Stimulated activated CD4-positive, alpha-beta T cell treated with anti-CD3 and anti-CD28 coated beads, Interleukin-1b, Interleukin-23, amount 100 ng/mL, for 24 hours (primary cell): ENCODE measurements at places on chromosomes 7 and 10.

GRCh38 chr7:98252425-98253054 lies 508 bp upstream of the TECPR1 start:
- DNase-seq = no peak

DNA sequence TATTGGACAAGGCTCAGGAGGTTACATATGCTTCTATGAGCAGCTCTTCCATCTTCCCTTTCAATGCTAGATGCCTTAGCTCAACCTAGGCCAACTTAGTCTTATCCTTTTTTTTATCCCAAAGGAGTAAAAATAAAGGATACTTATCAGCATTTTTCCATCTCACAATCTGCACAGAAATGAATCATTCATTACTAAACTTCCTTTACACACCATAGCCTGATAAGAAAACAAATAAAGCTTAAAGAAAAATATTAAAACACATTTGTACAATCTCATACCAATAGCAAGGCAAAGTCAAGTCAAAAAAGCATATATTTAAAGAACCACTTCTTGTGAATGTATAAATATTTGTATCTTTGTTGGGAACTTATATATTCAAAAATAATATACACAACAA lies 407.4 kb downstream of the GRM8 start:
- DNase-seq = no peak

GRCh38 chr10:50565301-50566083 lies 58.3 kb downstream of the SGMS1 start:
- DNase-seq = no peak

DNA sequence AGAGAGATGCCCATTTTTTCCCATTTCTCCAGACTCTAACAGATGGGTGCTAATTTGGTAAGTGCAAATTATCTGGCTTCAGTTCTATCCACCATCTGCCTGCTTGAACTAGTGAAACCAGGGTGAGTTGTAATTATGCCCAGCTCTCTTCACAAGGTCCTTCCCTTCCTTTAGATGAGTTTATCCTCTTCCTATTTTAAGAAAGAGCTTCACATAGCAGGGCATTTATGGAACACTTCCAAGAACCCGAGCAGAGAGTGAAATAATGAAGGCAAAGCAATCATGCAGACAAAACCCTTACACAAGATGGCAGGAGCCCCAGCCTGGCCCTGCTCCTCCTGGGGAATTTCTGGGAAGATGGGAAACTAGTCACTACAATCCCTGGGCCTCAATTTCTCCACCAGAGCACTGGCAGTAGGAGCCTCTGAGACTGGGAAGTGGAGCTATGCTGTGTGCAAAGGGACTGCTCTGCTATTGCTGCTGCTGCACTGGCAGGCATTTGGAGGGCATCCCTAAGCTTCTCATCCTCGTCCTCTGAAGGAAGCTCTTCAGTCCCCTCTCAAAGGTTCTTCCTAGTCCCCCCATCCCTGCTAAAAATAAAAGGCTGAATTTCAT lies 33.7 kb upstream of the PLXNA4 start:
- no peak for DNase-seq

DNA sequence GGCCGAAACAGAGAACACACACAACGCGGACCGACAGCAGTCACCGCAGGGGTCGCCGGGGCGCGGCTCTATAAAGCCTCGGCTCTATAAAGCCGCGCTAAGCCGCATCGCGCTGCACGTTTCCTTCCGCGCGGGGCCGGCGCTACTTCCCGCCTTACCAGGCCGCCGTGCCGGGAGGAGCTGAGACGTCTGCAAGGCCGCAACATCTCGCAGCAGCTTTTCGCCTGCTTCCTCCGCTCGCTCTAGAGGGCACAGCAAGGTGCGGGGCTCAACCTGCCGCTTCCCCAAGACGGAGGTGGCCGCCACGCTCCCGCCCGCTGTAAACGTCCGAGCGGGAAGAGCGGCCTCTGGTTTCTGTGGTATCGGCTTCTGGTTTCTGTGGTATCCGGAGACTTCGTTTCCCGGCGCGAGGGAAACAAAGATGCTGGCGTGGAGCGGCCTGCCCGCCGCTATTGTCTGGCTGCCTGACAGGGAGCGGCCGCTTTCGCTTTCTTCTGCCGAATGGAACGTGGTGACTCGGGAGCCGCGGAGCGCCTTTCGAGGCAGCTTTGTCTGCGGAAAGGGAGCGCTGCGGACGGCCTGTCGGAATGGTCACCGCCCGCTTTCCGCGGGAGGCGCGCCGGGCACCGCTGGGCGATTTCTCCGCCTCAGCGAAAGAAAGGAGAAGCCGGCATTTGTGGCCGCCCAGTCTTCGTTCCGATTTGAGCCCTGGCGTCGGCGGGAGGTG lies 91.8 kb downstream of the SPAG6 start:
- peak; percentile 54 for DNase-seq

- DNase-seq = no peak
These were observed 11.4 kb downstream of the NPVF start for GRCh38 chr7:25216837-25217236.

- DNase-seq = no peak
These were observed 78.9 kb downstream of the ANK3 start for GRCh38 chr10:60310740-60311139.

DNA sequence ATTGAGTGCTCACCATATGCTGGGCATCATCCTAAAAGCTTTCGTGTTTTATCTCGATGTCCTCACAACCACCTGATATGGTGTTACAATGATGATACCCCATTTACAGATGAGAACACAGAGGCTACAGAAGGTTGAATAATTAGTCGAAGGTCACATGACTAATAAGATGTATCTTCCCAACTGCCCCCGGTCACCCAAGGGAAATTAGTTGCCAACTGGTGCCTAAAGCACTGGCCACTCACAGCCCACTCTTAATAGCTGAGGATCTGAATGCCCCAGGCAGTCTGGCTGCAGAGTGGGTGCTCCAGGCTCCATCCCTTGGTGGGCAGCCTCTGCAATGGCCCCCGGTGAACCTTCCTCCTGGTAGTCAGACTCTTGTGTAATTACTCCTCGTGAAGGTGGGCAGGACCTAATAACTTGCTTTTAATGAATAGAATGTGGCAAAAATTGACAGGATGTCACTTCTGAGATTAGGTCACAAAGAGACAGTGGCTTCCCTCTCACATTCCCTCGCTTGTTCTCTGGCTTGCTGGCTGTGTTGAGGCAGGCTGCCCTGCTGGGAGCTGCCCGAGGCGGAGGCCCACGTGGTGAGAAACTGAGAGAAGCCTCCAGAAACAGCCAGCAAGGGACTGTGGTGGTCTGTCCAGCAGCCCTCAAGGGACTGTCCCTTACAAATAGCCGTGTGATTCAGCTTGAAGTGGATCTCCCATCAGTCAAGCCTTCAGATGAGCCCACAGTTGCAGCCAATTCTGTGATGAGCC lies 109.4 kb downstream of the ARHGAP22 start:
- no peak for DNase-seq

DNA sequence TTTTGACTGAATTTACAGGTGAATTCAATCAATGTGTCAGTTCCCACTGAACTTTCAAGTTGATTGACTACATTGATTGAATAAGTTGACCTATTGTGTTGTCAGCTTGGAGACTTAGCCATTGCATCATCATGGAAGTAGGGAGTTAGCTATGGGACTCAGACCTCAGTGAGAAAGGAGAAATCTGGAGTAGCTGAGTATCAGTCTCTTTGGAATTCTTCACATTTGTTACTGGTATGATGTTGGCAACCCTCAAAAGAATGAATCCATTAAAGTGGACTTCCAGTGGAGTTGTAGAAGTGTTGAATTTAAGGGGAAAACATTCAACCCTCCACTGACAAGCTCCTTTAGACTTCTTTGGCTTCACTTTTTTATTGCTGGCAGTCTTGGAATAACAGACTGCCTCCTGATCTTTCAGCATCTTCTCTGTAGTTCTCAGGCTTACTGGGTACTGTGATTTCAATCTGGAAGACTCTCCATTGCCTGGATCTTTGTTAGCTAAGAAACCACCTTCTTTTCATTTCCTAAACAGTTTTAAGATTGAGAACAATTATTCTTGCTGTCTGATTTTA lies 160.3 kb upstream of the NRP1 start:
- DNase-seq = no peak

DNA sequence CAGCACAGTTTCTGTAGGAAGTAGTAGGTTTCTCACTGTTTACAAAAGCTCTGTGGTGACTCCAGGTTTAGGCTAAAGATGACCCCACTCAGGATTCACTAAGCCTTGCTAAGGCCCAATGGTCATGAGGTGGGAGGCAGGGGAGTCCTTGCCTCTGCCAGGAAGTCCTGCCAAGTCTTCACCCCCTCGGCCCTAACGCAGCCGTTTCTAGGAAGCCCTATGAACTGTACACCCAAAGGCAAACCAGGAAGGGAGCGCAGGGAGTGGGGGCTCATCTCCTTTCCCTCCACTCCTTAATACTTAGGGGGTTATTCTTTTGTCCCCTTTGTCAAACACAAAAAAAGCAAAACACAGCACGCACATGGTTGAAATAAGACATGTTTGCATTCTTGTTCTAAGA lies 64.6 kb downstream of the CTBP2 start:
- DNase-seq = no peak
